ENCODE measurements at places on chromosomes 2 and 18.

DNA sequence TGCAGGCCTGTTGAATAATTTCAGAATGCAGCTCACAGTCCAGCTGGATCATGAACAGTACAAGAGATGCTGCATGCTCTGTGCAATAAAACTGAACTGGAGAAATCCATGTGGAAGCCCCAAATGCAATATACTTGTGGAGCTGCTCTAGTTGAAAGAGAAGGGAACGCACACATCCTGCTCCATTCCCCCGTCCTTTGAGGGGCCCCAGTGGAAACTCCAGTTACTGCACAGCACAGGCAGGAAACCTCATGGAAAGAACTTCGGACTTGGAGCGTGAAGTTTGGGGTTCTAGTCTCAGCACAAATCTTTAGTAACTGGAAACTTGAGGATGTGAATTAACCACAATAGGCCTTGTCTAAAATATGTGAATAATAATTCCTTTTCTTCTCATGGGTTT, 73.2 kb downstream of the PLA2R1 start:
- DNase-seq: no peak

GRCh38 chr18:50009773-50010335, 185.1 kb downstream of the MYO5B start:
- DNase-seq: peak; percentile 78

GRCh38 chr2:223692191-223692947, 90.2 kb upstream of the SCG2 start:
- DNase-seq: peak; percentile 4

GRCh38 chr2:45554073-45554741, 56.9 kb downstream of the SRBD1 start:
- DNase-seq: no peak

- DNase-seq: no peak
These were observed 11.3 kb upstream of the TMEM214 start for GRCh38 chr2:27021253-27022049.

DNA sequence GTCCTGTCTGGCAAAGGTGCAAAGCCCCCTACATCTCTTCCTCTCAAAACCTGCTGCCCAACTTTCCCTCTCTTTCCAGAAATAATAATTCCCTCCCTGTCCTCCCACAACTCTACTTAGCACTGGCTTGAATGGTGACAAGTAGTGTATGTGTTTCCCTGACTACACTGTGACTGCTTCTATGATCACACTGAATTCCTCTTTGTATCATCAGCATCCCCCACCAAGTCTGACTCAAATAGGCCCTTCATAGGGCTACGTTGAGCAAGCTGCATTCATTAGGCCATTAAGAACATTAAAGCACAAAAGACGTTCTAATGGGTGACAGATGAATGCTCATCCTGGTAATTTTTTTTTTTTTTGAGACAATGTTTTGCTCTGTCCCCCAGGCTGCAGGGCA, 13.7 kb upstream of the ST3GAL5 start:
- no peak for DNase-seq

DNA sequence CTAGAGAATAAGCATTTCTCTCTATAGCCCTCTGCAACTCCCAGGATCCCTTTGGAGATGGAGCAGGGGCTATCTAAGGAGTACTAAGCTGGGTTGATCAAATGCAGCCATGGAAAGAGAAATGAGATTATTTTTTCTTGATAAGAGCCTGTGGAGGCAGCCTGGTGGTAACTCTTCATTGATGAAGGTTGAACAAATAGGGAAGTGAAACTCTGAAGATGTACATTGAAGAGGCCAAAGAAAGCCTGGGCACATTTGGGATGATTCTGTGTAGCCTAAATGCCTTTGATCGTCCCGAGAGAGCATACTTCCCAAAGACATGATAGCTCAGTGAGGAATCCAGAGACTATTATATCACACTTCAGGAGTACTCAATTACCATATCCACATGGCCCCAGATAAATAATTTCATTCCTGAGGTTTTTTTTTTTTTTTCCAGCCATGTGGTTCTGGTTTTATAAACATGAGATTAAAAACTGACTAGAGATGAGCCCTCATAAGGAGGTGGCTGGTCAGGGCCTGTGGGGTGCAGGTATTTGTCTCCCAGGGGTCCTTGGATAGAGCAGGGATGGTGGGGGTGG, 192.5 kb downstream of the TPGS2 start:
- no peak for DNase-seq

- no peak for DNase-seq
These were observed 19.2 kb upstream of the XPO1 start for GRCh38 chr2:61557381-61557780.

DNA sequence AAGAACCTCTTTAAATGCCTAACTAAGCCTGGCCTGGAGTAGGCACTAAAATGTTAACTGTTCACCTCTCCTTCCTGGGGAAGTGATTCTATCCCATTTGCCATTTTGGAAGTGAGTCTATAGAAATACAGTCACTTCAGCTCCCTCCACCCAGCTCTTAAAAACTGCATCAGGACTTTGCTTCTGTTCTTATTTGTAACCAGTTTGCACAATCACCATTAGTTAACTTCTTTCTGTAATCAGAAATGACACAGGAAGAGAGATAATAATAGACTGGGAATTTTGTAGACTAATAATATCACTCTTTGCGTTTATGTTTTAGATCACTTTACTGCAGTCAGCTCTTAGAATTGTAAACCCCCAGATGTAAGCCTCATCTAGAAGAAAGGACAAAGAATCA, 16.0 kb upstream of the MARCO start:
- DNase-seq: no peak

DNA sequence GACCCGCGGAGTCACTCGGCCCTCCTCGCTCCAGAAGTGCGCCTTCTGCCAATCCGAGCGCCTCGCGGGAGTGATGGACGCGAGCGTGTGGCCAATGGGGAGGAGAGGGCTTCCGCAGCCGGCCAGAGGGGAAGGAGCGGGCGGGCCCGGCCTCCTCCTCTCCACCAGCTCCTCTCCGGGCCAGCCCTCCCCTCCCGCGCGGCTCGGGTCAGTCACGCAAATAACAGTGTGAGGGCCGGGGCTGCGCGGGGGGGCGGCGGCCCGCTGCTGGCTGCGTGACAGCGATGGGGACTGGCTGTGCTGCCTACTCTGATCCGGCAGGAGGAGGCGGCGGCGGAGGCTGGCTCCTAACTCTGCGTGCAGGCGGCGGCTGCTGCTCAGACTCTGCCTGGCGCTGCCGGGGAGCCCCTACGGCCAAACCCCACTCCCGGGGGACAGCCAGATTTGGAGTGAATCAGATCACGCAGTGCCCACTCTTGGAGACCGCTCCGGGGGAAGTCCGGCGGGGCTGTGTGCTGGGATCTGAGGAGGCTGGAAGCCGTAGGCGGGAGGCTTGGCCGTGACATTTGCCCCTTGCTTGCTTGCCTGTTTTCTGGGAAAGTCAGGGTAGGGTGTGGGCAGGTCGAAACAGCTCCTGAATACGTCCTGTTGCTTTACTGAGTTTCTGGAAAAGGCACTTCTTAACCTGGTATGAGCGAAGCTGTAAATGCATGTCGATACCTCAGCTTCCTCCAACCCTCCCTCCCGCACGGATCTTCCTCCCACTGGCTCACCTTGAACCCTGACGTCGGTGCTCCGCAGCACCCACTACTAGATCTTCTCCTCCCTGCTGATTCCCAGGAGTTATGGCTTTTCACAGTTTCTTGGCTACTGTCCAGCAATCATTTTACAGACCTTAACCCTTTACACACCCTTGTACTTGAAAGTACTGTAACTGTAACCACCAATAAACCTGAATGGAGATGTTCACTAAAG, 97.9 kb upstream of the SERTAD2 start:
- peak; percentile 99 for DNase-seq

DNA sequence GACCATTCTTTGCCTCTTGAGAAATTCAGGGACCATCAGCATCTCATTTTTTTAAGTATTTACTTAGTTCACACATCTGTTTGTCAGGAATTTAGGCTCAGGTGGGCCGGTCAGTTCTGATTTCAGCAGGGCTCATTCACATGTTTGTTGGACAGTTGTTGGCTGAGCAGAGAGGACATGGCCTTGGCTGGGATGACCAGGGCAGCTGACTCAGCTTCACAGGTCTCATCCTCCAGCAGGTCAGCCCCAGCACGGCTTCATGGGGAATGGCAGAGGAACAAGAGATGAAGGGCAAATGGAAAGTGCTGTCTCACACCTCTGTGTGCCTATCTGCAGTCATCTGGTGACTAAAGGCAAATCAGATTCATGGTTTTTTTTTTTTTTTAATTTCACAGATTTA, 136.1 kb upstream of the TMEM200C start:
- no peak for DNase-seq

DNA sequence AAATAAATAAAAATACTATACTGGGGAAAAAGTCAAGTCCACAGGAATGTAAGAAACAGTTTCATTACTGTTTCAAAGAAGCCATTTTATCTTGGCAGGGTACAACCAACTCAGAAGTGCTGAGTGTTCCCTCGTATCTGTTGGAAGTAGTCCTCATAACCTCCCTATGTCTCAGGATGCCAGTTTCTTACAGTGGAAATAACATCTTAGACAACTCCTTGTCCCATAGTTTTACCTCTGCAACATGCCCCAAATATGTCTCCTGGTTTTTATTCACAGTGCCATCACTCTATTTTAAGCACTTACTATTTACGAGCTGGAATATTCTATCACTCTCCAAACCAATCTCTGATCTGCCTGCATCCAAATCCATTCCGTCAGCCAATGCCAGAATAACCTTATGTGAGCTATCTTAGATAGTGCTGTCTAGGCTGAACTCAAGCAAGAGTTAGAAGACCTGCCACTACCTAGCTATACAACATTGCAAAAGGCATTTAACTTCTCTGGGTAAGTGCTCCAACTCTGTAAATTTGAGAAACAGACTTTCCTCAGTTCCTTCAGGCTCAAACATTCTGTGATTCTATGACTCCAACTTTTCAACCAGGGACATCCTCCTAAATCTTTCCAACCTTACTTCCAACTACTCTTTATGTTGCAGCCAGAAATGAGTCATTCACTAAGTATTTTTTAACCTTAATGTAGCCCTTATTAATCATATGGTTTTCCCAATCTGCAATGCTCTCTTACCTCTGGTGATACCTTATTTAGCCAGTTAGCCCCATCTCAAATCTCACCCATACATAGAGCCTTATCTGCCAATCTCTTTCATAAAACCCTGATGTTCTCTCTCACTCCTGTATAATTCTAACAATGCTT, 66.7 kb downstream of the RTN4 start:
- no peak for DNase-seq

DNA sequence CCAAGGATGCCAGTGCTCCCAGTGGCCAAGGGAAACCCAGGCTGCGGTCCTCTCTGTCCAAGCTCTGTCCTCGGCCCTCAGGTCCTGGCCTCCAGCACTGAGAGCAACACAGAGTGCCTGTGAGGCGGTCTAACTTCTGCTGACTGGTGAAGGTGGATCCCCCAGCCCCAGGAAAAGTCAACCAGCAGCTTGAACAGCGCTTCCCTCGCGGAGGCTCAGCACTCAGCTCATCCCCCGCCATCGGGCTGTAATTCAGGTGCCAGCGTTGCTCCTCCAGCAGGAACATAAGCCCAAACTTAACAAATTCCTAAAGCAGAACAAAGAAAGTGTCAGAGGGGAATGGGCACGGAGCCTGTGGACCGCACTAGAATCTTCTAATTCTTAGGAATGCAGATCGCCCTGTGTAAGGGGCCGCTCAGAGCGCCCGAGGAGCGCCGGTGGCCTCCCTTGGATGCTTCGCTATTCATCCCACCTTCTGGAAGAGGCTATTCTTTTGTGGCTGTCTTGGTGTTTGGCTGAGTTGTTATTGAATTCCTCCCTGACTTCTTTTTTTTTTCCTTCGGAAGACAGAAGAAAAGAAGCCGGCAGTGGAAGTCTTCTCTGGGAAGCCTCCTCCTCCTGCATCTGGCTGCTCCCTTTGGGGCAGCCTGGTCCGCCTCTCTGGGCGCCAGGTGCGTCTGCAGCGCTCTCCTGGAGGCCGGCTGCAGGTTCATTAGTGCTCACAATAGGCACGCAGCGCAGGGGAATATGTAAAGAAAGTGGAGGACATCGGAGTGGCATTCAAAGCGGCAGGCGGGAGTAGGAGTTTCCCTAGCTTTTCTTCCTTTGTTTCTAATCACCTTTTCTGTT, 905.6 kb downstream of the TSN start:
- no peak for DNase-seq

DNA sequence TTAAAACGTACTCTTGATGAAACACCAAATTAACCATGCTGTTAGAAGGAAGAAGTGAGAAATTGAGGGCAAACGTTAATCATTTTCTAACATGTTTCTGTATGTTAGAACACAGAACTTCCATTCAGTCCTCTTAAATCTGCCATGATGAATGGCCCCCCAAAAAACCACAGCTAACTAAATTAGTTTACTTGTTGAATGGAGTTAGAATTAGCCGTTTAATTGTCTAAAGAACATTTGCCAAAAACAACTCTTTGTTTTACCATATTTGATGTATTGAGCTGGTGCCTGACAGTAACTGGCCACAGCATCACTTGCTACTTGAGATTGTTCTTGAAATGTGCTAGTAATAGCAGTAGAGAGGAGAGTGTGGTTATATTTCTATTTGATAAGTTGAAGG, 12.7 kb downstream of the CCNYL1 start:
- DNase-seq: no peak

DNA sequence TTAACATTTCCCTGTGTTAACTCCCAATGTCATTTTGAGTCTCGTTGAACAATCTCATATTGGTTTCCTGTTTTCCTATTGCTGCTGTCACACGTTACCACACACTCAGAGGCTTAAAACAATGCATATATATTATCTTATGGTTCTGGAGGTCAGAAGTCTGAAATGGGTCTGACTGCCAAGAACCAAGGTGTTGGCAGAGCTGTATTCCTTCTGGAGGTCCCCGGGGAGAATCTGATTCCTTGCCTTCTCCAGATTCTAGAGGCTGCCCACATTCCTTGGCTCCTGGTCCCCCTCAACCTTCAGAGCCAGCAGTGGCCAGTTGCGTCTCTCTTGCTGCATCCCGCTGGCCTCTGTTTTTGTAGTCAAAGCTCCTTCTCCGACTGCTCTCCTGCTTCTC, 17.5 kb downstream of the COL4A4 start:
- no peak for DNase-seq

GRCh38 chr2:40741532-40741931, 289.6 kb upstream of the SLC8A1 start:
- no peak for DNase-seq

DNA sequence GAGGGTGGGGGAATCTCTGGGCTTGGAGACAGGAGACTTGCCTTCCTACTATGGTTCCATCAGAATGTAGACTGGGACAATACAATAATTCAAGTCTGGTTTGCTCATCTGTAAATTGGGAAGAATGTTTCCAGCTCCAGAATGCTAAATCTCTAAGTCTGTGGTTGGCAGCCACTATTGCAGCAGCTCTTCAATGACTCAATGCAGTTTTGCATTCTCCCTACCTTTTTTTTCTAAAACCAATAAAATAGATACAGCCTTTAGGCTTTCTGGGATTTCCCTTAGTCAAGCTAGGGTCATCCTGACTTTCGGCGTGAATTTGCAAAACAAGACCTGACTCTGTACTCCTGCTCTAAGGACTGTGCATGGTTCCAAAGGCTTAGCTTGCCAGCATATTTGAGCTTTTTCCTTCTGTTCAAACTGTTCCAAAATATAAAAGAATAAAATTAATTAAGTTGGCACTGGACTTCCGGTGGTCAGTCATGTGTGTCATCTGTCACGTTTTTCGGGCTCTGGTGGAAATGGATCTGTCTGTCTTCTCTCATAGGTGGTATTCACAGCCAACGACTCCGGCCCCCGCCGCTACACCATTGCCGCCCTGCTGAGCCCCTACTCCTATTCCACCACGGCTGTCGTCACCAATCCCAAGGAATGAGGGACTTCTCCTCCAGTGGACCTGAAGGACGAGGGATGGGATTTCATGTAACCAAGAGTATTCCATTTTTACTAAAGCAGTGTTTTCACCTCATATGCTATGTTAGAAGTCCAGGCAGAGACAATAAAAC, 6.5 kb downstream of the TTR start:
- DNase-seq: no peak

GRCh38 chr2:10538224-10538894, 90.2 kb upstream of the ODC1 start:
- no peak for DNase-seq
